Bronchus fibroblast of lung (primary cell): ENCODE measurements at places on chromosomes 16 and 17. TPM values are rescaled to one million over a fixed set of nuclear protein-coding genes. Genes with fewer than 3 reads are reported as not detected.

Gene DHRS7C
- total RNA-seq = not detected in 2 replicates

Gene ANKFN1
- total RNA-seq = not detected in 2 replicates

Gene ODAD4
- total RNA-seq = 0.45 and 2.0 TPM in 2 replicates

Gene MFAP4
- total RNA-seq = 35.8 and 39.8 TPM in 2 replicates

Gene HYDIN
- 0.34 TPM in 1 of 2 replicates, not detected in the other for total RNA-seq

Gene NKD1
- under 0.01 TPM in 2 replicates for total RNA-seq

Gene SEPTIN12
- not detected in 2 replicates for total RNA-seq
